ENCODE measurements at places on chromosomes 13 and 19.

- DNase-seq = no peak
These were observed 65.3 kb downstream of the PCDH20 start for GRCh38 chr13:61350341-61350740.

- DNase-seq = peak; percentile 69
These were observed 661 bp upstream of the MIR17HG start for GRCh38 chr13:91346850-91347201.

- no peak for DNase-seq
These were observed 7.7 kb downstream of the MEX3D start for GRCh38 chr19:1560286-1560882.

DNA sequence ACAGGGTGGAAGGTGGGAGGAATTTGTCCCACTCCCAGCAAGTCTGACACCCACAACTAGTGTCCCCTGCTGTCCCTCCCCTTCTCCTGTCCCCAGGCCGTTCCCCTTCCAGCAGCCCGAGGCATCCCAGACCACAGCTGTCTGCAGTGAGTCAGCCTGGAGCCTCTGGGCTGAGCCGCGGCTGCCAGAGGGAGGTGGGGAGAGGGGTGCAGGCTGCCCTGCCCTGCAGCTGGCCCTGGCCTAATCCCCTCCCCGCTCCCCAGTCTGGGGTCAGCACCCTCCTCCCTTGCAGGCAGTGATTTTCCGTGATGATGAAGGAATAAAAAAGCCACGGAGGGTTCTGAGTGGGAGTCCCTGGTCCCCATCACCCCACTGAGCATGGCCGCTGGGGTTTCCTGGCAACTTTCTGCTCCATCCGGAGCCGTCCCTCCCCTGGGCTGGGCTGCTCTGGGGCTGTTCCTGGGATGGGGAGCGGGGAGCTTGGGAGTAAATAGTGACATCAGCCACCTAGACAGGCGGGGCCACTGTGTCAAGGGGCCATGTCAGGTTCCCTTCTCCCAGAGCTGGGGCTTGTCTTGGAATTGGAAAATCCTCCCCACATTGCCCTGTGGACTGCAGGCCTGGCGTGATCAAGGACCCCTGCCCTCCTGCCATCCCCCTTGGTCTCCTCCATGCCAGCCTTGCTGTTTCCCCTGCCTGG, 16.8 kb downstream of the SPC24 start:
- no peak for DNase-seq

- no peak for DNase-seq
These were observed 79.8 kb downstream of the ATP11A start for GRCh38 chr13:112769615-112770014.

GRCh38 chr13:23740002-23740401, 149.2 kb downstream of the MIPEP start:
- DNase-seq = no peak

DNA sequence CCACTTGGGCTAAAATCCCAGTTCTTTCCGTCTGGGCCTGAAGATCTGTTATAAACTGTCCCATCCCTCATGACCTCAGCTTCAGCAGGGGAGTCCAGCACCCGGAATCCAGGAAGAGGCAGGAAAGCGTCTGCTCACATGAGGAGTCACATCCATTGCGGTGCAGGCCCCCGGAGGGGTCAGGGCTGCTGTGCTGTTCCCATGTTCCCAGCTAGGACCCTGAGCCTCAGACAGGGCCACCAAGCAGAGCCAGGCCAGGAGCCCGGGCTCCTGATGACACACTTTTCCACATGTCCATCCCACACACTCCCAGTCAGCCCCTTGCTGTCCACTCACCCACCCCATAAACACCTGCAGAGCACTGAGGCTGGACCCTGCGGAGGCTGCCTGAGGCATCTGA, 45.3 kb upstream of the VSTM2B start:
- no peak for DNase-seq

GRCh38 chr13:76790980-76791819, 95.0 kb downstream of the KCTD12 start:
- no peak for DNase-seq

DNA sequence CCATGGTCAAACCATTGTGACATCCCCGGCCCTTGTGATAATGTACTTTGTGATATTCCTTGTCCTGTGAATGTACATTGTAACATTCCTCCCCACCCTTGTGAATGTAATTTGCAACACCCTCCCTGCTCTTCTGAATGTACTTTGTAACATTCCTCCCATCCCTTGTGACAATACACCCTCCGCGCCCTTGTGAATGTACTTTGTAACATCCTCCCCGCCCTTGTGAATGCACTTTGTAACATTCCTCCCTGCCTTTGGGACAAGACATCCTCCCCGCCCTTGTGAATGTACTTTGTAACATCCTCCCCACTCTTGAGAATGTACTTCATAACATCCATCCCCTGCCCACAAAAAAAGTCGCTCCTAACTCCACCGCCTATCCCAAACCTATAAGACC, 17.1 kb downstream of the ZNF846 start:
- DNase-seq = no peak

DNA sequence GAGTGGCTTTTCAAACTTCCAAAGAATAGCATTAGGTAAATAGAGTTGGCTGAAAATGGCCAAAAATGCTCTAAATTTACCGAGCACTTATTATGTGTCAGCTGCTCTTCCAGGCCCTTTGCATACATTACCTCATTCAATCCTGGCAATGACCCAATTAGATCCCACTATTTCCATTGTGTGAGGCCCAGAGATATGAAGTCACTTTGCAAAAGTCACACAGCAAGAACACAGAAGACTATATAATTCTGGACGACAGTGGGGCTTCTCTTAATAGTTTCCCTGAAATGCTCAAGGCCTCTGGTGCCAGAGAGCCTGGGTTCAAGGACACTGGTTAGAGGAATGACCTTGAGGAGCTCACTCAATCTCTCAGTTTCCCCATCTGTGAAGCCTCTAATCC, 146.8 kb downstream of the IER2 start:
- no peak for DNase-seq

DNA sequence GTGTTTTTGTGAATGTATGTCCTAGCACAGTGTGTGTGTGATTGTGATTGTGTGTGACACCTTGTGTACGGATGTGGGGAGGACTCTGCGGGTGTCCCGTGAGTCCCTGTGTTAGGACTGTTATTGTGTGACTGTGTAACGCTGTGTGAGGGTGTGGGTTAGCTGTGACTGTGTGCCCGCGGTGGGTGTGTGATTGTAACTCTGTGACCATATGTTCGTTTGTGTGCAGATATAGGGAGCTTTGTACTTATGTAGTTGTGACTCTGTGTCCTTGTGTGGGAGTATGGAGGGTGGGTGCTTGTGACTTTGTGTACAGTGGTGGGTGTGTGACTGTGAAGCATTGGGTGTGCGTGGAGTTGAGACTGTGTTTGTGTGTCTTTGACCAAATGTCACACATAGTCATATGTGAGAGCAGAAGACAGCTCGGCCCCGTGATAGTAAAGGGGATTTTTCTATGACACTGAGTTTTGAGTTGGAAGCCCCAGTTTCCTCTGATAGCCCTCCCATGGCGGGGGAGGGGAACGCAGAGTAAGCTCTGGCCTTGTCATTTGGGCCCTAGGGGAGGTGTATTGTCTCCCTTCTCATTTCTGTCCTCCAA, 949 bp upstream of the ZNF260 start:
- peak; percentile 22 for DNase-seq

- DNase-seq = no peak
These were observed 233.5 kb downstream of the EFNB2 start for GRCh38 chr13:106302011-106302410.

GRCh38 chr19:15374105-15374651, 5.4 kb downstream of the AKAP8 start:
- no peak for DNase-seq

GRCh38 chr19:11264452-11265176, 2.3 kb upstream of the DOCK6 start:
- no peak for DNase-seq

GRCh38 chr13:23518231-23518630, 52.0 kb upstream of the TNFRSF19 start:
- no peak for DNase-seq

- no peak for DNase-seq
These were observed 17.3 kb downstream of the COL4A1 start for GRCh38 chr13:110289661-110290060.

GRCh38 chr19:46746281-46747057, at the start of gene STRN4:
TSS of gene STRN4 (minus strand) at chr19:46746450. CDS start at chr19:46746430, 20 bp downstream.
- peak; percentile 64 for DNase-seq

GRCh38 chr13:83211301-83211700, 671.0 kb downstream of the SLITRK1 start:
- no peak for DNase-seq

DNA sequence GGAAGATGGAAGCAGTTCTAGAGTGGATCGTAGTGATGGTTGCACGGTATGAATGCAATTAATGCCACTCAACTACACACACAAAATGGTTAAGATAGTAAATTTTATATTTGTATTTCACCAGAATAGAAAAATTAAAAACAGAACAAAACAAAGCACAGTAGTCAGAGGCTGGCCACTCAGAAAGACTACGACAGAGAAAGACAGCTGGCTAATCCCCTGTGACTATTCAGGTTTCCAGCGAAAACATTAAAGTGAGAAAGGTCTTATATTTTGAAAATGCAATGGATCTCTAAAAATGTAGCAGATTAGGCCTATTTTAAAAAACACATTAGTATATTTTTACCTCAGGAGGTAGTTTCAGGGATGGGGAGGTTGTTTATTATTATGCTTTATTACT, 131.3 kb upstream of the POSTN start:
- DNase-seq = no peak

Data from activated naive CD4-positive, alpha-beta T cell treated with anti-CD3 and anti-CD28 coated beads, Interleukin-2, amount 10 ng/mL, durations not matched to agents 7 days and 5 days (primary cell).